Urinary bladder (tissue), 4 donors: ENCODE measurements at places on chromosomes 2 and 18. TPM values are rescaled to one million over a fixed set of nuclear protein-coding genes. Genes with fewer than 3 reads are reported as not detected.

The GRHL1 gene
- total RNA-seq: 15.9 TPM

- no peak for DNase-seq
Measured at GRCh38 chr2:69566669-69567068, 76.9 kb downstream of the AAK1 start.

DNA sequence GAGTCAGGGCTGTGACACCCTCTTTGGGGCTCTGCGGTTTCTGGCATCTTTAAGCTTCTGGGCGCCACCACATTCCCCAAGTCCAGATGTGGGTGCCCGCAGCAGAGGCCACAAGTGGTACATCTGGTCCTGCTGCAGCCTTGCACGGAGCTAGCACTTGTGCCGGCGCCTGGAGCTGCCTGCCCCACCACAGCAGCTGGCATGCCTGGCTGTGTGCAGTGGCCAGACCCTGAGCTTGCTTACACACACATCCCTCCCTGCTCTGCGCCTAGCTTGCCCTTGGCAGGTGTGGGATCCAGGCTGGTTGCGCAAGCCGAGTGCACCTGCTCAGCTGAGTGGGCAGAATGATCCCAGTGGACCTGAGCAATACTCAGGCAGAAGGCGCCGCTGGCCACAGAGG lies 27.3 kb downstream of the SLC4A10 start:
- DNase-seq: no peak

DNA sequence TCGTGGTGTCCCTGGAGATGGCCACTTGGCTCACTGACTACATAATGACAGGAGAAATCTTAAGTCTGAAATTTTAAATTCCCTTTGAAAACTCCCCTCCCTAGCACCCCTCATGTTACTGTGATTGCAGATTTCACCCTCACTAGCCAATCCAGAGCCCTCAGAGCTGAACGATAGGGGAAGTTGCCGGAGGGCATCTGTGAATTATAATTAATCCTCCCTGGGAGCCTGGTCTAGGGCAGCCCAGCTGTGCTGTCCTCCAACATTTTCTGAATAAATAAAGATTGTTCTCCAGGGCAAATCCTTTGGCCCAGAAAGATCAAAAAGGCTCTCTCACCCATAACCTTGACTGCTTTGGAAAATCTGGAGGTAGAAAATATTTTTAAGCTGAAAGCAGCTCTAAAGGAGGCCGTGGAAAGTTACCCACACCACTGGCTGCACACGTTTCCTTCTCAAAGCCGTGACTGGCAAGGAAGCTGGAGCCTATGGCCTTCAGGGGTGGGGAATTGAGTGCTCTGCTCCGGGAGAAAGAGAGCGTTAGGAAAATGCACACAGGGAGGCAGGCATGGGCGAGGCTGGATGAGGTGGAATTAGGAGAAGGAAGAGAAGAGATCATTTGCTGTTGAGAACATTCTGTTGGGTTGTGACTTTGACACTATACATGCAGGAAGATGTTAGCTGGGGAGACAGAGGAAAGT lies 68.9 kb upstream of the CNGA3 start:
- no peak for DNase-seq

GRCh38 chr2:60706021-60706420 lies 50.0 kb upstream of the PAPOLG start:
- no peak for DNase-seq
